ENCODE measurements at places on chromosomes 12 and 14.

DNA sequence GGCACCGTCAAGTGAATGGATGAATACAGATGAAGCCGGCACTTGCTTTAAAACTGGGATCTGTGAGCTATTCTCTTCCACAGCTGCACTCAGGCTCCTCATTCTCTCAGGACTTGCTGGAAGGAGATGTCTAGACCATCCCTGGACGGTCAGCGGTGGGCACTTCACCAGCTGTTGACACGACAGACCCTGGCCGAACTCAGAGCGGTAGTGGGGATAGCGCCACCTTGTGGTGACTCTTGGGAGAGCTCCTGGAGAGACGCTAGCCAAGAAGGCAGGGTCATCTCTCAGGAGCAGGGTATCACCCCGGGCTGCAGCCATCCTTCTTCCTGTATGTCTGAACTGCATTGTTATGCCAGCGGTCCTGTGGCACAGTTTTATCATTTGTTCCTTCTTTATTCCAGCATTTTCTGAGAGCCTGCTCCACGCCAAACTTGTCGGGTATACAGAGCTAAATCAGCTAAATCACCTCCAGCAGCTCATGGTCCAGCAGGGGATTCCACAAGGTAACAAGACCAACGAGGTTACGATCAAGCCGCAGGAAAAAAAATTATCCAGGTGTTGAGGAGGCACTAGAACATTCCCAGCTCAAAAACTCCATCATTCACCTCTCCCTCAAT, 10.0 kb downstream of the WNT1 start:
- DNase-seq, result peak; percentile 75

- DNase-seq, result no peak
Measured at GRCh38 chr12:26153421-26154154, 28.8 kb upstream of the BHLHE41 start.

DNA sequence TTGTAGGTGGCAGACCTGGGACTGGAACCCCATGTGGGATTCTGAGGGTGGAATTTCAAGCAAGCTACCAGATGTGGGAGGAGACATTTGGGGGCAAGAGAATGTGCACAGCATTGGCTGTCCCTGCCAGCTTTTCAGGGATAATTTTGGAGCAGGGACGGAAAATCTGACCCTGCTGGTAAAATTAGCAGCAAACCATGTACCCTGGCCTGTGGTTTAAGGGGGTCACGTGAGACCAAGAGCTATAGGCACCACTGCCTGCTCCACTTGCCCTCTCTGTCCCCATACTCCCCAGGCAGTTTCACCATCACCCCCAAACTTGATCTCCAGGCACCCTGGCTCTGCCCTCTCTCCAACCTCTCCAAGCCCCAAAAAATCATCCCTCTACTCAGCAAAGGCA, 13.5 kb upstream of the ZDHHC22 start:
- DNase-seq, result no peak

DNA sequence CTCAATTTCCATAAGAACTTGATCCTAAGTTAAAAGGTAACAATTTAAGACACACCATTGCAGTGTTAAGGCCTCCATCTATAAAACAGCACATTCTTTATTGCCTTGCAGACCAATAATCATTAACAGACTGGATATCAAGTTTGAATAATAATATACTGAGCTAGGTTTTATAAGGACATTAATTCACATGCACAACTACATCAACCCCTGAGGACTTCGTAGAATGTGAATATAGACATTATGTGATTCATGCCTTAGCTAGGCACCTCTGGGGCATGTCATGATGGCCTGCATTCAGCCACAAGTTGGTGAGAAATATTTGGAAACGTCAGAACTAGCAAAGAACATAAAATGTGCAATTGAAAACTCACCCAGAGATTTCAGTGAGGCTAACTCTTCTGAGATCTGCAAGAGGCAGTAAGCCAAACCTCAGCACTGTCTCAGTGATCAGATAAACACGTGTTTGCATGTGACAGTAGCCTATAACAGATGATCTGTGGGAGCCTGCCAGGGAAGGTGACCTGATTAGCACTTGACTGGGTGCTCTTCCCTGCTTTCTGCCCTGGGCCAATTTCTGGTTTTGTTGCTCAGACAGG, 492.2 kb downstream of the FLRT2 start:
- DNase-seq, result no peak

DNA sequence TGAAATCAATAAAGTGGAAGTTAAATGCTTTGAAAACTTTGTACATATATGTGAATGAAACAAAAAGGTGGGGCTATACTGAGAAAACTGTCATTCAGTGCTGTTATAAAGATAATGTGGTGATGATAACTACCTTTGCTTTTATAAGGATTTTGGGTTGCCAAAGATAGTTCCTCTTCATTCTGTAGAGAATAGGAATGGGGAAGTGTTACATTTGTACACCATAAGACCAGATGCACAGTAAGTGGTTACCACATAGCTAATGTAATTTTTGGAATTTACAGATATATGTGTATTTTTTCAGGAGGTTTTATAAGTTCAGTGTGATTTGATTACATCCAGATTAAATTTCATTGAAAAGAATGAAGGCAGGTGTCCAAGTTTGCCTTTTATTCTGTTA, 18.1 kb downstream of the RAB21 start:
- DNase-seq, result no peak

- no peak for DNase-seq
Measured at GRCh38 chr14:35047976-35048513, 2.0 kb downstream of the FAM177A1 start.

DNA sequence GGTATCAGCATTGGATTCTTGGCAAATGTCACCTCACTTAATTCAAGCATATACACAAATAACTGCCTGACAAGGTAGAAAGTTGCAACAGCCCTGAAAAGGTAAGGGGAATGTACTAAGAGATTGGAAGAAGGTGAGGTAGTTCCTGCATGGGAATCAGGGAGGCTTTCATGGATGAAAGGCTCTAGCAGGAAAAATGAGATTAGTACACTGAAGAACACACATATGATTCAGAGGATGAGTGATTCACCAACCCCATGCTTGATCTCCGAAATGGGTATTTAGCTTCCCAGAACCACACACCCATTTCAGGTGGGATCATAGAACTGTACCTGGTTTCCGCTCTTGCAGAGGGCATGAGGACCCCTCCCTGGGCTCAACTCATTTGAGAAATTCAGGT, 65.8 kb downstream of the PAH start:
- DNase-seq, result no peak

DNA sequence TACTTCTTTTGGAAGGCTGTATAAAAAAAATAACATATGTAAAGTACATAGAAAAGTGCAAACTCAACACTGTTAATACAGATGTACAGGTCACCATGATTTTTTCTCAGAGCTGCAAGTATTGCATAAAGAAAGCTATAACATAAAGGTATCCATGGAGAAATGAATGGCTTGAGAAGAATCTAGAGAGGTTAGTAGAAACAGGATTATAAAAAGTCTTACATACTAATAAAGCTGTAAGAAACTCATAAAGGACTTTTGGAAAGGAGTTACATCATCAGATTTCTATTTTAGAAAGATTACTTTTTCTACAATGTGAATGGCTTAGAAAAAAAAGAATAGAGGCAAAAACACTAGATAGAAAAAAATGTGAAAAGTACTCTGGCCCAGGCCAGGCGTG, 46.4 kb downstream of the R3HDM2 start:
- DNase-seq, result no peak

DNA sequence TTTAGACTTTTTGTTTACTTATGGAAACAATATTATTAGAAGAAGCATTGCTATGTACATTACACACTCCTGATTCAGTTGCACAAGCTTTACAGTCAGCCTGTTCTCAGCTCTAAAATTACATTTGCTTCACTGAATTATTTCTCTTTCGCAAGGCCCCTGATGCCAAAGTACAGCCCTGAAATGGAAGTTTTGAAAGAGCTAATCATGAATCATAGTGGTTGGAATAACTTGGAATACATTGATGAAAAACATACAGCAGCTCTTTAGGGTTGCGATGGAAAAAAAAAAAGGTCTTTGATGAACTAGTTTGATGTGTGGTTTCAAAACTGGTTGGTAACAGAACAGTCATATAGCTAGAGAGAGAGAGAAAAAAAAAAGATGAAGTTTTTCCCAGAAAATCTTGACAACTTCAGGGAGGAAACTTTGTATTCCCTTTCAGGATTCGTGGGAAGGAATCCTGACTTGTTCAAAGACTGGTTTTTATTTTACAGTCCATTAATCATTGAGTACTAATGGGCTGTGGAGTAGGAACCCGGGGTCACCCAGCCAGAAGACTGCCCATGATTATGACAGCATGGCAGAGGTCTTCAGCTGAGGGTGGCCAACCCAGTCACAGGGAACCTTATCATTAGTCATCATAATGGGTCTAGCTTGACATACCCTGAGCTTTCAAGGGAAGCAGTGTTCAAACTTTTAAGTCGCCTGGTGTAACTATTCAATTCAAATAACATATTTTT, 460.1 kb downstream of the NAV3 start:
- no peak for DNase-seq

GRCh38 chr14:61041704-61042103, 60.7 kb downstream of the SLC38A6 start:
- DNase-seq, result no peak

- DNase-seq, result no peak
Measured at GRCh38 chr12:67671892-67672291, 23.3 kb downstream of the DYRK2 start.

DNA sequence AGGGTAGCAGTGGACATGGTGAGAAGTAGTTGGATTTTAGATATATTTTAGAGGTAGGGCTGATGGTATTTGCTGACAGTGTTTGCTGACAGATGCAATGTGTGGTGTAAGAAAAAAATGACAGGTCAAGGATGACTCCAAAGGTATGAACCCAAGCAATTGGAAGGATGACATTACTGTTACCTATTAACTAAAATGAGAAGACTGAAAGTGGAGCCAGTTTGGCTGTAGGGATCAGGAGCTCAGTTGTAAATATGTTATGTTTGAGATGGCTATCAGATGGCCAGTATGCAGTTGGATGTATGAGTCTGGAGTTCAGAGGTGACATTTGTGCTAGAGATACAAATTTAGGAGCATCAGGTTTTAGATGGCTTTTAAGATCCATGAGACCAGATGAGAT, 17.4 kb upstream of the SERPINA6 start:
- no peak for DNase-seq

- DNase-seq, result no peak
Measured at GRCh38 chr14:55588259-55588699, 8.3 kb downstream of the KTN1 start.

GRCh38 chr14:63477556-63477955, 65.6 kb downstream of the PPP2R5E start:
- DNase-seq, result no peak

DNA sequence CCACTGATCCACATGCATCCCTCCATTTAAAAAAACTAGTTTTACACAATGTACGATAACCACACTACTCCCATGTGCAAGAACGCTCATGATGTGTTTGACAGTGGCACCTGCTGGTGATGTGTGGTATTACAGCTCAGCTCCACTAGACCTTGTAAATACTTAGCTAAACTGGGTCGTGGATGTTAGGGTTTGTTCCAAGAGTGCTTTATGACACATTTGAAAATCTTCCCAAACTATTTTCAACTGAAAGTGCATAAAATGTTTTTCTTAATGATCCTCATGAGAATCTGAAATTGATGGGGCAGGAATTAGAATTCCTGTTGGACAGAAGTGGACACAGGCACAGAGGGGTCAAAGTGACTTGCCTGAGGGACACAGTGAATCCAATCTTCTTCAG, 99.2 kb downstream of the SCARB1 start:
- DNase-seq, result peak; percentile 53

- DNase-seq, result no peak
Measured at GRCh38 chr14:53824061-53824460, 132.6 kb downstream of the BMP4 start.

GRCh38 chr12:72570601-72571000, 298.4 kb downstream of the TRHDE start:
- no peak for DNase-seq

- no peak for DNase-seq
Measured at GRCh38 chr14:95915330-95915729, 38.7 kb downstream of the TUNAR start.

DNA sequence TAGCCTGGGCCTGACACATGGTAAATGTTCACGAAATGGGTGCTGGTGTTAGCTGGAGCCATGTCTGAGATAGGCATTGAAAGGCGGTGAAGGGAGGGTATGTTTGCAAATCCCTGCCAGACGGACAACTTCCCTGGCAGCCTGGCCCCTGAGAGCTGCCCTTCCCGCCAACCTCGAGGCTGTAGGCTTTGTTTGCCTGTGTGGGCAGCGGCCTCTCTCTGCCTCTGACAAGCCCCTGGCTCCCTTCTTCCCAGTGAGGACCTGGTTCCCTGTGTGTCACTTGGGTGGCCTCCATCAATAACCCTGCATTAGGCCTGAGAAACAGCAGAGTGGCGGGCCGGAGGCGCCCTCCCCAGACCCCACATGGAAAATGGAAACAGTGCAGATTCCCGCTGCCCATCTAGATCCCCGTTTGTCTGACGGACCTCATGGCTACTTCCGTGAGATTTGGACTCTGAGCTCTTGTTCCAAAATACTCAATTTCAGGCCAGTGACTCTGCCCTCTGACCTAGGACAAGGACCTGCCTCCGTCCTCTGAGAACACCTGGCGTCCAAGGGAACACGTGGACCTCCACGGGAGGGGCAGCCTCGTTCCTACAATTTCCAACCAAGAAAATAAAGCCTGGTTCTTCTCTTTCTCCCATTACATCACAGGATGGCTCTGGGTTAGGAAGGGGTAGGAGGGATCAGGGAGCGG, 325.5 kb downstream of the DPF3 start:
- no peak for DNase-seq

- DNase-seq, result no peak
Measured at GRCh38 chr14:59061292-59061691, 127.2 kb upstream of the DAAM1 start.

GRCh38 chr12:81070846-81071245, 7.0 kb upstream of the ACSS3 start:
- no peak for DNase-seq

GRCh38 chr14:24307575-24308341, at the start of gene CIDEB:
Gene CIDEB, minus strand, starts transcription at chr14:24307977. Its CDS starts 119 bp downstream, at chr14:24307858.
- DNase-seq, result peak; percentile 73

DNA sequence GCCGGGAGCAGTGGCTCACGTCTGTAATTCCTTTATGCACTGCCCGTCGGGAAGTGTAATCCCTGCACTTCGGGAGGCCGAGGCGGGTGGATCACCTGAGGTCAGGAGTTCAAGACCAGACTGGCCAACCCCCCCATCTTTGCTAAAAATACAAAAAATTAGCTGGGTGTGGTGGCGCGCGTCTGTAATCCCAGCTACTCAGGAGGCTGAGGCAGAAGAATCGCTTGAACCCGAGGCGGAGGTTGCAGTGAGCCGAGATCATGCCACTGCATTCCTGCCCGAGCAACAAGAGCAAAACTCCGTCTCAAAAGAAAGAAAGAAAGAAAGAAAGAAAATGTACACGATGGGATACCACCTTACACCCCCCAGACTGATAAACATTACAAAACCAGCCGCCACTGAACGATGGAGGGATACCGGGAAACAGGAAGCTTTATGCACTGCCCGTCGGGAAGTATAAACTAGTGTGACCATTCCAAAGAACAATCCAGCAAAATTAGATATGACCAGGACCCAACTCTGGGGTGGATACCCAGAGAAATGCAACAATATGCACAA, 1.1 kb downstream of the ABCD4 start:
- DNase-seq, result no peak

- no peak for DNase-seq
Measured at GRCh38 chr12:104329707-104330532, 26.4 kb downstream of the EID3 start.

- DNase-seq, result no peak
Measured at GRCh38 chr12:51189790-51190355, 16.9 kb upstream of the TFCP2 start.
